Right atrium auricular region (tissue), 2 donors: ENCODE measurements at places on chromosomes 2 and 18.

DNA sequence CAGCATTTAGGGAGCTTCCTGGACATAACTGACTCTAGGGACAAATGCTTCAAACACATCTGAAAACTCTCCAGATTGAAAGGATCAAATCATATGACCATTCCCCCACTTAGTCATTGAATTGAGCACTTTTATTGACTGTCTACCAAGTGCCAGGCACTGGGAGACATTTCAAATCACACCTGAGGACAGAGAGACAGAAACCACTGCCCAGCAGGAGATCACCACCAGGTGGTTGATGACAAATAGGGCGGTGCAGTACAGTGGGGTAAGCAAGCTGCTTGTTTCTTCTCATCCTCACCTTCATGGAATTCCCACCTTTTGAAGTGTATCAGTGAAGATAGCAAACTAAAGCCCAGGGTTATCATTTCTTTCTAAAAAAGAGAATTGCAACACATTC lies 19.0 kb upstream of the CXCR4 start:
- no peaks in the 10 kb centered on the region for H3K4me1 ChIP-seq
- H3K4me3 ChIP-seq, result no peak overlapping the region
- no peaks in the 10 kb centered on the region for H3K36me3 ChIP-seq
- no peaks in the 10 kb centered on the region for H3K27me3 ChIP-seq
- no peak overlapping the region for H3K27ac ChIP-seq
- DNase-seq, result no peak

DNA sequence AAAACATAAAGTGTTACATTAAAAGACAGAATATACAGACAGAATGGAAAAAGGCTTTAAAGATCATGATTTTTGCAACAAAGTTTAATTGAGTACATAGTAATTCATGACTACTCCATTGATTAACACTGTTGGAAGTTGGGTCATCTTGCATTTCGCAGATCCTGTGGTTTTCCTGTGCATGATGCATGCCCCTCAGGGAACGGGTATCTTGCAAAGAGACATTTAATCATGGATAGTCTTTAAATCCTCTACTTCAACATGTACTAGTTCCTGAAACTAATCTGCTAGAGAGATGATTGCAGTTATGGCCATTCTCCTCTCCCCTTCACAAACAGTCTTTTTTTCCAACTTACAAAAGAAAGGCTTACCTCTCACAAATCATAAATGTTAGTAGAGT lies 155.6 kb upstream of the DSEL start:
- H3K36me3 ChIP-seq, result no peaks in the 10 kb centered on the region
- no peak overlapping the region for H3K4me3 ChIP-seq
- H3K4me1 ChIP-seq, result no peaks in the 10 kb centered on the region
- H3K27ac ChIP-seq, result no peak overlapping the region
- no peak for DNase-seq

GRCh38 chr2:145958611-145959010 lies 1438.7 kb upstream of the ZEB2 start:
- no peaks in the 10 kb centered on the region for H3K4me1 ChIP-seq
- H3K36me3 ChIP-seq, result no peaks in the 10 kb centered on the region
- no peak for DNase-seq
- no peaks in the 10 kb centered on the region for H3K27me3 ChIP-seq
- H3K27ac ChIP-seq, result no peak overlapping the region

DNA sequence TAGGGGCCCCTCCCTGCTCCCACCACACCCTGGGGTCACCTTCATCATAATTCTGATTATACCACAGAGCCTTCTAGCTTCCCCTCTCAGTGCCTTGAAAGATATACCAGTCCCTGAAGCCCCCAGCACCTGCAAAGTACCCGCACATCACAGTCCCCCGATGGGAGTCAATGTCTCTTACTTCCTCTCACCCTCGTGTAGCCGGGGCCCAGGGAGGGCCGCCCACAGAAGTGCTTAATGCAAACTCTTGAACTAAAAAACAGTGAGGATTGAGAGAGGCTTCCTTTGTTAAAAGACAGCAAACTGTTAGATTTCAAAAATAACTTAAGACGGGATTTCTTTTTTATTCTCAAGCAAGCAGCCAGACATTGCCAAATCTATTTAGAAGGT lies 76.5 kb downstream of the SFXN5 start:
- no peak overlapping the region for H3K4me3 ChIP-seq
- H3K36me3 ChIP-seq, result peaks cover 6% of the 10 kb centered on the region
- no peak overlapping the region for H3K27ac ChIP-seq
- no peak for DNase-seq
- no peaks in the 10 kb centered on the region for H3K27me3 ChIP-seq

- no peak overlapping the region for H3K4me3 ChIP-seq
- no peaks in the 10 kb centered on the region for H3K27me3 ChIP-seq
- H3K4me1 ChIP-seq, result peaks cover 15% of the 10 kb centered on the region
Measured at GRCh38 chr2:133986881-133987795, 266.7 kb upstream of the MGAT5 start.

DNA sequence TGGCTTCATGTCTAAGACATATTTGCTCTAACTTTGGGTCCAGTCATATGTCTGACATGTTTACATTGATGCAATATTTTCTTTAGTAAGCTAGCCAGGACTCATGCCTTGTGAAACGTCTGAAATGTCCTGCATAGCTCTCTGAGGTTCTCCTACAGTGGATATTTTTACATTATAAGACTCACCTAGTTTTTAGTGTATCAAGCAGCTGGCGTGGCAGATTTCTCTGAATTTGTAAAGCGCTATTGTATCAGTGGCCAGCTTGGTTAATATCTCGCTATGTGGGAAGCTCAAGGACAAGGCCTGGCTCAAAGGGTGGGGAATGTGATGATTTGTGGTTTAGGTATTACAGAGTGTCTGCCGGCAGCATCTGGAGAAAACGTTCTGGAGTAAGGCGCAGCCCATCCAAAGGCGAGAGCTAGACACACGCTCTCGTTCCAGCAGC lies 164.3 kb downstream of the LTBP1 start:
- no peak overlapping the region for H3K27ac ChIP-seq
- peaks cover 9% of the 10 kb centered on the region for H3K36me3 ChIP-seq
- H3K4me3 ChIP-seq, result no peak overlapping the region
- H3K4me1 ChIP-seq, result no peaks in the 10 kb centered on the region

- H3K27me3 ChIP-seq, result no peaks in the 10 kb centered on the region
- no peaks in the 10 kb centered on the region for H3K36me3 ChIP-seq
- no peak overlapping the region for H3K27ac ChIP-seq
- no peak for DNase-seq
- H3K4me3 ChIP-seq, result no peak overlapping the region
Measured at GRCh38 chr2:42547014-42547413, 21.4 kb upstream of the MTA3 start.

GRCh38 chr18:76978616-76979015 lies 154.0 kb downstream of the MBP start:
- no peak for DNase-seq
- no peaks in the 10 kb centered on the region for H3K27me3 ChIP-seq
- no peaks in the 10 kb centered on the region for H3K4me1 ChIP-seq

GRCh38 chr2:30694286-30695055 lies 112.8 kb downstream of the CAPN13 start:
- no peaks in the 10 kb centered on the region for H3K27me3 ChIP-seq
- no peaks in the 10 kb centered on the region for H3K36me3 ChIP-seq
- H3K4me1 ChIP-seq, result peaks cover 26% of the 10 kb centered on the region
- H3K4me3 ChIP-seq, result no peak overlapping the region

DNA sequence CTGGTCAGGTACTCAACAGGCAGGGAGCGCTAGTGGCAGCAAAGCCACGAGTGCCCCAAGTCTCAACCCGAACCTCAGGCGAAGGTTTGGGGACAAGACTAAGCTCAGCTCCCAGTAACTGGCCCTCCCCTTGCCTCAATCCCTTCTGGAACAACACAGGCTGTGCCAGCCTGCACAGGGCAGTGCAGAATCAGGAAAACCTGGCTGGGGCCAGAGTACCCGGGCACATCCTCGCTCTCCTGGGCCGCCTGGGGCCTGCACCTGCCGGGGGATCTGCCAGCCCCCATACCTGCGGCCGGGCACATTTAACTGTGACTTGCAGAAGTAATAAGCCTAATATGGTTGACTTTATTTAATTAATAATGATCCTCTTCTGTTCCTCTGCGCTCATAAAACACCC lies 60.6 kb downstream of the GBX2 start:
- H3K36me3 ChIP-seq, result no peaks in the 10 kb centered on the region
- H3K27ac ChIP-seq, result no peak overlapping the region
- H3K4me3 ChIP-seq, result no peak overlapping the region
- no peaks in the 10 kb centered on the region for H3K4me1 ChIP-seq
- DNase-seq, result no peak

GRCh38 chr18:44801781-44802180 lies 121.1 kb downstream of the SETBP1 start:
- H3K4me3 ChIP-seq, result no peak overlapping the region
- H3K36me3 ChIP-seq, result no peaks in the 10 kb centered on the region
- H3K27me3 ChIP-seq, result no peaks in the 10 kb centered on the region
- no peaks in the 10 kb centered on the region for H3K4me1 ChIP-seq
- DNase-seq, result no peak

GRCh38 chr18:59468821-59469220 lies 109.8 kb upstream of the LMAN1 start:
- no peaks in the 10 kb centered on the region for H3K36me3 ChIP-seq
- H3K4me3 ChIP-seq, result no peak overlapping the region
- no peak for DNase-seq
- H3K27ac ChIP-seq, result peak overlapping the region; percentile 80
- peaks cover 11% of the 10 kb centered on the region for H3K4me1 ChIP-seq

GRCh38 chr2:51612387-51612786 lies 580.5 kb upstream of the NRXN1 start:
- no peak overlapping the region for H3K27ac ChIP-seq
- no peaks in the 10 kb centered on the region for H3K4me1 ChIP-seq
- H3K36me3 ChIP-seq, result no peaks in the 10 kb centered on the region
- no peaks in the 10 kb centered on the region for H3K27me3 ChIP-seq
- no peak for DNase-seq

- H3K4me3 ChIP-seq, result no peak overlapping the region
- no peaks in the 10 kb centered on the region for H3K36me3 ChIP-seq
Measured at GRCh38 chr18:26746398-26746797, 119.1 kb downstream of the AQP4 start.

- DNase-seq, result peak; percentile 82
- H3K4me1 ChIP-seq, result peaks cover 15% of the 10 kb centered on the region
- H3K4me3 ChIP-seq, result peak overlapping the region; percentile 79
- peak overlapping the region; percentile 87 for H3K27ac ChIP-seq
- peaks cover 17% of the 10 kb centered on the region for H3K36me3 ChIP-seq
Measured at GRCh38 chr2:241701149-241701398, 765 bp upstream of the ING5 start.

GRCh38 chr2:32484937-32485336 lies 128.1 kb downstream of the BIRC6 start:
- H3K27ac ChIP-seq, result no peak overlapping the region
- peaks cover 72% of the 10 kb centered on the region for H3K36me3 ChIP-seq
- DNase-seq, result no peak
- H3K4me1 ChIP-seq, result no peaks in the 10 kb centered on the region

- no peaks in the 10 kb centered on the region for H3K36me3 ChIP-seq
- no peaks in the 10 kb centered on the region for H3K27me3 ChIP-seq
- no peak overlapping the region for H3K27ac ChIP-seq
- H3K4me3 ChIP-seq, result no peak overlapping the region
Measured at GRCh38 chr18:41768467-41768866, 186.6 kb upstream of the PIK3C3 start.

- peak; percentile 56 for DNase-seq
- H3K27me3 ChIP-seq, result peaks cover 8% of the 10 kb centered on the region
- H3K4me1 ChIP-seq, result no peaks in the 10 kb centered on the region
- no peak overlapping the region for H3K4me3 ChIP-seq
- H3K36me3 ChIP-seq, result no peaks in the 10 kb centered on the region
Measured at GRCh38 chr2:130760754-130761751, 5.7 kb downstream of the AMER3 start.

GRCh38 chr2:208939852-208940251 lies 484.0 kb upstream of the MAP2 start:
- DNase-seq, result no peak
- no peak overlapping the region for H3K27ac ChIP-seq
- H3K4me1 ChIP-seq, result no peaks in the 10 kb centered on the region
- H3K36me3 ChIP-seq, result no peaks in the 10 kb centered on the region
- no peaks in the 10 kb centered on the region for H3K27me3 ChIP-seq

- no peak overlapping the region for H3K27ac ChIP-seq
- H3K4me1 ChIP-seq, result no peaks in the 10 kb centered on the region
- H3K36me3 ChIP-seq, result no peaks in the 10 kb centered on the region
- no peak for DNase-seq
- no peaks in the 10 kb centered on the region for H3K27me3 ChIP-seq
- no peak overlapping the region for H3K4me3 ChIP-seq
Measured at GRCh38 chr2:98058191-98058975, 28.6 kb upstream of the VWA3B start.

- H3K27me3 ChIP-seq, result no peaks in the 10 kb centered on the region
- no peaks in the 10 kb centered on the region for H3K36me3 ChIP-seq
- no peak overlapping the region for H3K27ac ChIP-seq
Measured at GRCh38 chr2:64708829-64709228, 55.1 kb upstream of the SERTAD2 start.

- H3K4me1 ChIP-seq, result peaks cover 49% of the 10 kb centered on the region
- no peaks in the 10 kb centered on the region for H3K36me3 ChIP-seq
- peak; percentile 88 for DNase-seq
- H3K27me3 ChIP-seq, result no peaks in the 10 kb centered on the region
- H3K27ac ChIP-seq, result peak overlapping the region; percentile 64
- H3K4me3 ChIP-seq, result no peak overlapping the region
Measured at GRCh38 chr2:27954771-27955383, 64.3 kb downstream of the BABAM2 start.

DNA sequence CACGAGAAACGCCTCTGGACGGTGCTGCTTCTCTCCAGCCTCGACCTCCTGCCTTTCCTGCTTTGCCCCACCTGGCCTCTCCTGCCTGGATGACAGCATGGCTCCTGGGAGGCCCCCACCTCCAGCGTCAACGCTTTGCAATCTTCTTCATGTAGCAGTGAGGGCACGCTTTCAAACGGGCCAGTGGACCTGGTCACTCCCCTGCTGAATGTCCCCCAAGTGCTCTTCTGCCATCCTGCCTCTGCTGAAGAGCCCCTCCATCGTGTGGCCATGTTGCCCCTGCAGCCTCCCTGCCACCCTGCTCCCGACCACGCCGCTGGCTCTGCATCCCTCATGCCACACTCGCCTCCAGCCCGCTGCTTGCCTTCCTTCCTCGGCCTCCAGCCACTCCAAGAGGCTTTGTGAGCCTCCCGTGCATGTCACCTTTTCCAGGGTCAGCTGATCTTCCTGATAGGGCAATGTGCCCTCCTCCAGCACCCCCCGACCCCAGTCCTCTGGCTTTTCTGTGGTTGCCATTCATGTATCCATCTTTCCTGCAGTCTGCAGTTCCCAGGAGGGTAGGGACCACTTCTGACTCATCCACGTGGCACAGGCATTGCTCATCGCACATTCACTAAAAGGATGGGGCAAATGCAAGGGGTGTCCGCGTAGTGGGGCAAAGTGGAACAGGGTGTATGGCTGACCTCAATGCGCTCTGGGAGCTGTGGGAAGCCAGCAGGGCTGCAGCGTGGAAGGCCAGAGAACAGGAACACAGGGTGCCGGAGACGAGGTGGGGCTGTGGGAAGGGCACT lies 268.8 kb downstream of the TWIST2 start:
- H3K4me3 ChIP-seq, result no peak overlapping the region
- H3K36me3 ChIP-seq, result no peaks in the 10 kb centered on the region
- no peaks in the 10 kb centered on the region for H3K4me1 ChIP-seq
- H3K27me3 ChIP-seq, result no peaks in the 10 kb centered on the region

- H3K27me3 ChIP-seq, result no peaks in the 10 kb centered on the region
- no peaks in the 10 kb centered on the region for H3K4me1 ChIP-seq
- H3K4me3 ChIP-seq, result no peak overlapping the region
- DNase-seq, result no peak
- H3K36me3 ChIP-seq, result no peaks in the 10 kb centered on the region
Measured at GRCh38 chr2:138626148-138626547, 124.6 kb downstream of the SPOPL start.
